ENCODE measurements at places on chromosomes 3 and 15. TPM values are rescaled to one million over a fixed set of nuclear protein-coding genes. Genes with fewer than 3 reads are reported as not detected.
A peak's percentile ranks its signal among the peaks of the same experiment; 100 is the strongest.

Gene TMEM45A
- 0.42 TPM for total RNA-seq

Gene UROC1
- not detected for total RNA-seq

Gene CLDN18
- not detected for total RNA-seq

Gene PARP6
- total RNA-seq = 57.0 TPM

- DNase-seq = no peak
Observed at GRCh38 chr3:69058947-69059224, 6.8 kb upstream of the TMF1 start.

Gene BTLA
- 22.3 TPM for total RNA-seq

Gene TRIM71
- not detected for total RNA-seq

Gene SCN11A
- total RNA-seq = not detected

DNA sequence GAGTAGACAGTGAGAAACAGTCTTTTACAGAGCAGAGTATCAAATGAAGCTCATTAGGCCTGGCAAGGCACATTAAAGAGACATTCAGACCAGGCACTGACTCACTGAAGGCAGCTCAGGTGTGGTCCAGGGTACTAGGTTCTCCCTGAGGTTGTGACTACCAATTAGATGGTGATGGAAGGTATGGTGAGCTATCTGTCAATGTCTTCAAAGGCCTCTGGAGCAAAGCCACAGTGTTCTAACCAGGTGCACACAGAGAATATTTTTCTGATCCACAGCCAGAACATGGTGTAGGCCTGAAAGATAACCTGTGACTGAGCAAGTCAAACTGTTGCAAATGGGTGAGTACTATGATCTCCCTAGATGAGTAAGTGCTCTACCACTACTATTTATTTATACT is 51.5 kb downstream of the EOMES start:
- DNase-seq = no peak

DNA sequence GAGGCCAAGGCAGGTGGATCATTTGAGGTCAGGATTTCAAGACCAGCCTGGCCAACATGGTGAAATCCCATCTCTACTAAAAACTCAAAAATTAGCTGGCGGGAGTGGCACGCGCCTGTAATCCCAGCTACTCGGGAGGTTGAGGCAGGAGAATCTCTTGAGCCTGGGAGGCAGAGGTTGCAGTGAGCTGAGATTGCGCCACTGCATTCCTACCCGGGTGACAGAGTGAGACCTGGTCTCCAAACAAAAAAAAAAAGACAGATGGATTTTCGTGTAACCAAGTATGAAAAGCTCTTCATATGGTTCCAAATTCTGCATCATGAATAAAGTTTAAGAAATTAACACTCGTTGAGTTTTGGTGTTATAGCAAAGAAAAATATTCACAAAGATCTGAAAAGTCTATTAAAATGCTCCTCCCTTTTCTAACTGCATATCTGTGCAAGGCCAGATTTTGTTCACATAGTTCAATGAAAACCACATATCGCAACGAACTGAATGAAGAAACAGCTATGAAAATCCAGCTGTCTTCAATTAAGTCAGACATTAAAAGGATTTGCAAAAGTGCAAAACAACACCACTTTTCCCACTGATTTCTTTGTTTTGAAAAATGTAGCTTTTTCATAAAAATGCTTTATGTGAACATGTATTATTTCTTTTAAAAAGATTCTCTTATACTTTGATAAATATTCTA is 23.8 kb upstream of the FBLN2 start:
- no peak for DNase-seq

DNA sequence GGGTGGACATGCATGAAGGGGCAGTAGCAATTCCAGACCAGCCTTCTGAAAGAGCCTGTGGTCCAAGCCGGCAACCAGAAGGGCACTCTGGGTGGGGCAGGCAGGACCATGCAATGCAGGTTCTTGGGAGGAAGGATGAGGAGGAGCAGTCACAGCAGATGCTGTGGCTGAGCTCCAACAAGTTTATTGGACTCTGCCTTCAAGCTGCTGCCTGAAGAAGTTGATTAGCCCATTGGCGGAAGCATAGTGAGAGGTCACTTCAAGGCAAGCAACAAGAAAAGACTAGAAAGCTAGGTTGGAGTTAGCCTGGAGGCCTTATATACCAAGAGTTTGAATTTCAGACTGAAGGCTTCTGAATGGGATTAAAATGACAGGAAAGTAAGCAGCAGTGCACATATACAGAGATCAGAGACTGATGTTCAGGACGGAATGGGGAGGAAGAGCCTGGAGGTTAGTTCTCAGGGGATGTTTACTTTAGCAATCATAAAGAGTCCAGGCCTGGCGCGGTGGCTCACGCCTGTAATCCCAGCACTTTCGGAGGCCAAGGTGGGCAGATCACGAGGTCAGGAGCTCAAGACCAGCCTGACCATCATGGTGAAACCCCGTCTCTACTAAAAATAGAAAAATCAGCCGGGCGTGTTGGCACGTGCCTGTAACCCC is 39.9 kb downstream of the SFMBT1 start:
- no peak for DNase-seq

Gene MITF
- not detected for total RNA-seq

DNA sequence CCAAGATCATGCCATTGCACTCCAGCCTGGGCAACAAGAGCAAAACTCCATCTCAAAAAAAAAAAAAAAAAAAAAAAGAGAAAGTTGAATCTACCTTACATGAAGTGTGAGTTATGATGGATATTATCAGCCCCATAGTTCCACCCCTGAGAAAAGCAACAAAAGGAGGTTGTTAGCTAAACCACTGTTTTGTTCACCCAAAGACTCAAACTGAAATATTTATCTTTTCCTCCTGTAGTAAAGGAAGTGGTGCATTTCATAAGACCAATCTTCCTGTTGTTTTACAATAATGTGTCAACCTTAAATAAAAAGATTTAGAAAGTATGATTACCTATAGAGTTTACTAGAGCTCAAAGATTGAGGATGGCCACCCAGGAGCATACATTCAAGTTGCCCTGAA is 18.7 kb upstream of the TRMT10C start:
- DNase-seq = no peak

DNA sequence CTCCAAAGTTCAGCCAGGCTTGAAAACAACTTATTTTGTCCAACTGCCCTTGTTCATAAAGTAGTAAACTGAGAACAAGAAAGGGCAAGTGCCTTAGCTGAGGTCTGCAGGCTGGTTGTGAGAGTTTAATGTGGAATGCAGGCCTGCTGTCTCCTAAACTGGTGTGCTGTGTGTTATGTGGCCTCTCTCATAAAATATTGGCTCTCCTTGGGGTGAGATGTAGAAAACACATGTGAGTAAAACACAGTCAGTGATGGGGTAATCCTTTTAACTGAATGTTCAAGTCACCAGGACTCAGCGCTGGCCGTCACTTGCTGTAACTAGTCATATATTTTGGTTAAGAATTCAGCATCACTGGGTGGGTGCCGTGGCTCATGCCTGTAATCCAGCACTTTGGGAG is 7.1 kb upstream of the ST6GAL1 start:
- DNase-seq = no peak

Gene GP5
- 1.3 TPM for total RNA-seq

Gene GXYLT2
- total RNA-seq = not detected

- peak; percentile 75 for DNase-seq
Observed at GRCh38 chr3:63863150-63864007, at the start of the genes ATXN7 and THOC7. ATXN7 (plus strand) TSS chr3:63863867; CDS start chr3:63912599, 48,732 bp downstream. THOC7 (minus strand) TSS chr3:63863805; CDS start chr3:63863790, 15 bp downstream.

- no peak for DNase-seq
Observed at GRCh38 chr3:22496641-22497040, 706.5 kb upstream of the UBE2E2 start.

DNA sequence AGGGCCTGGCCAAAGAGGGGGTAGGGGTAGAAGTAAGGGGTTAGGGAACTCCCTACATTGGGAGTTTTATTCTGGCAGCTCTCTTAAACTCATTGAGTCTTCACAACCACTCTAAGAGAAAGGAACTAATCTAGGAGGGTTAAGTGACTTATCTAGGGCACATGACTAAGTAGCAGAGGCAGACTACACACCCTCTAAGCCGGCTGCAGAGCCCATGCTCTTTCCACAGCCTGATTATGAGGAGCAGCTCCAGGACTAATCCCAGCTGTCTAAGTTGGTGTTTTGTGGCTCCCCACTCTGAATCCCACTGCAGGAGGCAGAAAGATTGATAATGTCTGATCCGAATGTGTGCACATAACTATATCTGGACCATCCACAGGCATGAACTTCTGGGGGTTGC is 374.6 kb downstream of the EPHB1 start:
- no peak for DNase-seq

DNA sequence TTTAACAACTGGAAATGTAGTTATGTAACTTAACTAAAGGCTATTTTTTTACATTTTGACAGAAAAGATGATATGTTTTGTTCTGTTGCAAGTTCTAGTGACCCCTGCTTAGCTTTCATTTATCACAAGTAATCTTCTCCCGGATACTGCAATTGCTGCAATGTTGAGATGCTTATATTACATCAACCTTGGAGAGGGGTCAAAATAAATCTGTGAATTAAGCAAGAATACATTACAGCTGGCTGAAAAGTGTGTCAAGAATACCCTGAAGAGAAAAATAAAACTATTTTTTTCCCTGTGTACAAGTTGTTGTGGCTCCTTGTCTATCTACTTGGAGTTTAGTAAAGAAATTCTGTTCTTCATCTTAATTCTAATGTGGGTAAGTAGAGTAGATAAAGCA is 232.1 kb upstream of the GOLIM4 start:
- no peak for DNase-seq

Gene DNAH12
- total RNA-seq = not detected

Measured in activated CD8-positive, alpha-beta T cell treated with anti-CD3 and anti-CD28 coated beads, Interleukin-2, amount 10 ng/mL, durations not matched to agents 7 days and 5 days (primary cell).